NCI-H1694 treated with DMSO at 0.1 percent for 48 hours (cell line): ENCODE measurements at places on chromosomes 3 and 15.
A peak's percentile ranks its signal among the peaks of the same experiment; 100 is the strongest.

DNA sequence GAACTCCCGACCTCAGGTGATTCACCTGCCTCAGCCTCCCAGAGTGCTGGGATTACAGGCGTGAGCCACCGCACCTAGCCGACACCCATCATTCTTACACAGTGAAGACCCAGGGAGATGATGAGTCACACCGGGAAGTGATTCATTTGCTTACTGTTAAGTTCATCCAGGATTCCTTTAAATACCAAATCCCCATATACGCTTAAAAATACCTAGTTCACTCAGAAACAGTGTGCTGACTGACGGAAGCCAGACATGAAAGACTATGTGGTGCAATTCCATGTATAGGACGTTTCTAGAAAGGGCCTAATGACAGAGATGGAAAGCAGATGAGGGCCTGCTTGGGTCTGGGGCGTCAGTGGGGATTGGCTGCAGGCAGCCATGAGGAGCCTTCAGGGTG is 75.2 kb downstream of the APBA2 start:
- no peak for DNase-seq

DNA sequence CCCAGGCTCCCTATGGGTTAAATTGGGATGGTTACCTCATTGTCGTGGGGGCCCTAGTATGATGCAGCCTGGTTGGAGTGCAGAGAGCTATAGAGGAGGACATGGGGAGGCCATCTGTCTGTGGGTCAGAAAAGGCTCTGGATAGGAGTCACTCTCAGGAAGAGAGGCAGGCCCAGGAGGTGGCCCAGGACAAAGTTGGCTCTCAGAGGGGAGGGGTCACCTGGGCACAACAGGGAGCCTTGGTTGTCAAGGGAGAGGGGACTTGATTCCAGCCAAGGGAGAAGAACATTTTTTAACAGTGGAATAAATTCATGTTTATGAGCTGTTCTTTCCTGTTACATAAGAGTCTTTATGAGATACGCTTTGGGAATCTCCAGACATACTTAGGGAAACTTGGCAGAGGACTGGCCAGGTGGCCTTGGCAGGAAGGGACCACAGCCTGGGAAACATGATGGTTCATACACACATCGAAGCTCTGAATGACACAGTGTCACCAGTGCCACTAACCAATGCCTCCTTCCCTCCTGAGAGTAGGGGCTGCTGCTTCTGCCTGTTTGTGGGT is 27.5 kb upstream of the LCTL start:
- no peak for DNase-seq

GRCh38 chr15:85831415-85832113 is 36.8 kb upstream of the KLHL25 start:
- peak; percentile 73 for DNase-seq

GRCh38 chr15:43107751-43108150 is 1.9 kb upstream of the UBR1 start:
- no peak for DNase-seq

GRCh38 chr3:109057616-109058015 is 60.3 kb downstream of the MORC1 start:
- no peak for DNase-seq

DNA sequence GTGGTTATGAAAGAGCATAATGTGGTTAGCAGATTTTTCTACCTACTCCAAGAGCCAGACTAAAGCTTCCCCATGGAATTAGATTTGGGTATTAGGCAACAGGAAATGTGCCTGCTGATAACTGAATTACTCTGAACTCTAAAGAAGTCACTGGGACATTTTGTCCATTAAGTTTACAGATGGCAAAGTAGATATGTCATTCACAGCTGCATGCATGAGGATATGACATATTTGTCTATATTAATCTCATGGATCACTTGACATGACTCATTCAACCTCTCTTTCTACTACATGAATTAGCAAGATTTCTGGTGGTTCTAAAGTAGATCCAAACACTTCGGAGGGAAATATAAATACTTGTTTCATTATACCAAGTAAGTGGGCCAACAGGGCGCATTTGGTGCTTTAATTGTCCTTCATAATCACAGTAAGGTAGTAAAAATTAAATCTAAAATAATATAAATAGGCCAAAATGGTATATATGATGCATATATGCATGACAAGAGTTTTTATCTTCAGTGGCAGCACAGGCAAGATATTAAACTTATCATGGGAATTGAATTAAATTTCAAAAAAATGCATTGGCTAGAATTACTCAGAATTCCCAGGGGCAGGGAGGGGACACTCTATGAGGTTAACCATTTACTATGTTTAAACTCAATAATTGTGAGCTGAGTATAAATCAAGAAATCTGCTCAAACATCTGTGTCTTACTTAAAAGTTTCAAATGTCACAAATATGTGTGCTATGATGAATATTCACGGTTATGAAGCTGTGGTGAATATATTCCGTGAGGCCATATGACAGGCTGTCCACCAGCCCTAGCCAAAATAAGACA is 365.3 kb upstream of the KCNMB2 start:
- no peak for DNase-seq

DNA sequence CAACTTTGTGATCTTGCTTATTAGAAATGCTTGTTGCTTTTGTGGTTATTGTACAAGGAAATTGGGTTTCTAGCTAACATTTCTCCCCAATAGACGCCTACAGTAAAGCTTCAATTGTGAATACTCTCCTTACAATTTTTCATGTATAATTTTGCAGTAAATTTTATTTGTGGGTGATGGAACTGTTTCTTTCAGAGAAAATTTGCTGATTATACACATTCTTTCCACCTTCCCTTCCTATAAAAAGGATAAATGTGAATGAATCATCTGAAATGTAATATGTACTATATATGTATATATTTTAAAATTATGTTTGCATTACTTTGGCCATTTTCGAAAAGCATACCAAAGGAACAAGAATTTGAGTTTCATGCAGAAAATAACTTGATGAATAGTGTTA is 162.7 kb upstream of the CRBN start:
- DNase-seq = no peak

DNA sequence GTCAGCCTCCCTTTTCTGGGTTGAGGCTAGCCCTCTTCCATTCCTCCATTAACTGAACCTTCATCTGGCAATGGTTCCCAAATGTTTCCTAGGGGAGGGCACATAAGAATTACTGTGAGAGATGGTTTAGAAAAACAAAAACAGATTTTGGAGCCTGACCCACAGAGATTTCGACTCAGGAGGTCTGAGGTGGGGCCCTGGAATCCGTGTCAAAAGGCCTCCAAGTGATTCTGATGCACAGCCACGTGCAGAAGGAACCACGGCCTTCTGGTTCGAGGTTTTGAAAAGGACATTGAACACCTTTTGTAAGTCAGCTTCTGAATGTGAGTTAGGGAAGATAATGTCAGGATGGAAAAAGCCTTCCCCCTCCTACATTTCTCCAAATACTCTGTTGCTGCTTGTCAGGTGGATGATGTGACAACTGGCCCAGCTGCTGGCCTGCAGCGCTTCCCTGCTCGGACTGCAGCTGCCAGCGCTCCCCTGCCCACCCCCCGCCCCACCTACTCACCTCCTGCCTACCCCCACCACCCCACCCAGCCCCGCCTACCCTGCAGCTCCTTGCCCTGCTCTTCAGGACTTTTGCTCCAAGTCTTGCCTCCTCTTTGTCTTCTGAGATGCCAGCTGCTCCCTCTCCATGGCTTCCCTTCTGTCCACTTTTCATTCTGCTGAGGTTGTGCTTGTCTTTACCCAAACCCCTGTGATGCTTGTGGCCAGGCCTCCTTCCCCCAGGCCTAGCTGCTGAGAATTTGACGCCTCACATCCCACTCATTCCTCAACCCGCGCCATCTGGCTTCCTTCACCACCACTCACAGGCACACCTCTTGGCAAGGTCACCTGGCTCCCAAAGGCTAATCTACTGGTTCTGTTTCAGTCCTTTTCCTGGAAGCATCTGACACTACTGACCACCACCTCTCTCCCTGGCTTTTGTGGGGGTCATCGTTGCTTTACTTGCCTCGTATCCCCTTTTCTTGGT is 6.6 kb downstream of the EHD4 start:
- no peak for DNase-seq

GRCh38 chr3:130462089-130462488 is 54.9 kb upstream of the COL6A6 start:
- no peak for DNase-seq

- no peak for DNase-seq
Measured at GRCh38 chr3:124974691-124975090, 40.1 kb upstream of the MUC13 start.

DNA sequence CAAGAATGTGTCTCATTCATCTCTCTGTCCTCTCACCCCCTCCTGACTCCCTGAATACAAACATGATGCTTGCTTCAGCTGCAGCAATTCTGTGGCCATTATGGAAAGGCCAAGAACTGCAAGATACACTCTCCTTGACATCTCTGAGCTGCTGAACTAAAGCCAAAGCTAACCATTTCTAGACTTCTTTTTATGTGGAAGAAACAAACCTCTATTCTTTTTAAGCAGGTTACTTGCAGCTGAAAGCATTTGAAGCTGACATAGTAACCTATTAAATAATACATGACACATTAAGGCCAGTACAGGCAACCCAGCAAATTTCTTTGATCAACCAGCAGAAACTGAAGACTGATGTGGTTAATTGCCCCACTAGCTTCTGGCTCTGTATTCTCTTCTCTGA is 17.5 kb downstream of the FHIT start:
- DNase-seq = no peak

DNA sequence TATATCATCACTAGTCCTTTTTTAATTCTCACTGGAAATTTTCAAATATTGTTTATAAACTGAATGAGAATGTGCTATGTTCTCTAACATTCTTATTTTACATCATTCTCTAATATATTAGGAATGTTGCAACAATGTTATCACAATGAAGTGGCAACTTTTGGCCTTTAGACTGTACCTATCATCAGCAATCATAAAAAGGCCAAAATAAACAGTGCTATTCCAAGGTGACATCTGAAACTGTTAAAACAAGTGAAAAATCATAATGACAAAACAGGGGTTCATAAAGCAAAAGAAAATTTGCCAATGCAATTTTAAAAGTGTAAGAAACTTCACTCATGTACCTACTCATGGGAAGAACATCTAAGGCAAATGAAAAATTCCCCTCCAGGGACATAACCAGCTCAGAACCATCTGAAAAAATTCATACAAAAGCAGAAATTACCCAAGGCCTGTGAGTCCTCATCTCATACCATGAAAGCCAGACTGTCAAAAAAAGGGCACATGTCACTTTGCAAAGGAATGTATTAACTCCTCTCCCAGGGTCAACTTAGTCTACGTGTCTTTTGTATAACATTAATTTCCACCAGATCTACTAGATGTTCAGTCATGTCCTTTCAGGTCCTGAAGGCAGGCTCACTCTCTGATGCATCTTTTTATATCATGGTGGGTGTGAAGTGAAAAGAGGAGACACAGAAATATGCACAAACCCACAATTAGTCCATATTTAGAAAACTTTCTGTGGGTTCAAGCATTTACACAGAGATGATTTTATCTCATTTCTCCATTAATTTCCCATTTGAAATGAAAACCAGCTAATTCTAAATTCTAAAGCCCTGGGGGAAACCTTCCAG is 211.9 kb downstream of the CBLB start:
- no peak for DNase-seq

- DNase-seq = no peak
Measured at GRCh38 chr3:16069149-16069922, 105.1 kb upstream of the GALNT15 start.

DNA sequence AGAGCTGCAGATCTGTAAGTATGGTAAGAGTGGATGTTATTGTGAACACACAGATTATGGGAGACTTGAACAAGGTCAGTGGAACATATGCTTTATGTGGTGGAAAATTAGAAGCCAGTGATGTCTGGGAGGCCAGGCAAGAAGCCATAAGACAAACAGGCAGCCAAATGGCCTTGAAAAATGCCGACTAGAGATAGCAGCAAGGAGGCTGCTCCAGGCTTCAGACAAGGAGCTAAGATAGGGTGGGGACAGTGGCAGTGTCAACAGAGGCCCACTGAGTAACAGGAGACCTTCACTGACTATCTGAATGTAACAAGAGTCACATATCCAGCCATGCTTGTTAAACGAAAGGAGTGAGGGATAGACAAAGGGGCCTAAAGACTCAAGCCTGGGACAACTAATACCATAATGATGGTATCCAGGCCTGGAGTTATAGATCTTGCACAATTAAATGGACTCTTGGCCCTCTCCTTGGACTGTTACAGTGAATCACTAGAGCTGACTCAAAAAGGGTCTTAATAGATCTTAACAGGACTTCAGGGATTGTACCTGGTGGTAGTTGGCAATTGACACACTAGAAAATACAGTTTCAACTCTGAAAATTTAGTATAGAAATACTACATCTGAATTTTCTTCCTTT is 50.6 kb downstream of the CFAP20DC start:
- DNase-seq = no peak

GRCh38 chr3:124391774-124392173 is 338.5 kb upstream of the UMPS start:
- DNase-seq = no peak

GRCh38 chr3:8631661-8632060 is 12.9 kb downstream of the SSUH2 start:
- no peak for DNase-seq

DNA sequence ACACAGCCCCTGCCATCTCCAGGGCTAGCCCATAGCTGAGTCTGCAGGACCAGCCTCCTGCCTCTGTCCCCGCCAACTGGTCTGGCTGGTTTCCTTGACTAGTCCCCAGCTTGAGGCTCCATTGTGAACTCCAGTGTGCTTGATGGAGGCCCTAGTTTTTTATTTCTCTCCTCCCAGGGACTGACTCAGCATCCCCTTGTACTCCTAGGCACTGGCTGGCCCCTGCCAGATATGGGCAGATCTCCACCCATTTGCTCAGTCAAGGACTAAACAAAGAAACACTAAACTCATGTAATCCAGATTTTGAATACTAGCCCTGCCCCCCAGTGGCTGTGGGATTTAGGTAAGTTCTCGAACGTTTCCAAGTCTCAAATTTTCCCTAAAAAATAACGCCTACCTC is 415.4 kb upstream of the RORA start:
- no peak for DNase-seq

GRCh38 chr3:130093741-130094391 is 12.2 kb downstream of the ALG1L2 start:
- no peak for DNase-seq

DNA sequence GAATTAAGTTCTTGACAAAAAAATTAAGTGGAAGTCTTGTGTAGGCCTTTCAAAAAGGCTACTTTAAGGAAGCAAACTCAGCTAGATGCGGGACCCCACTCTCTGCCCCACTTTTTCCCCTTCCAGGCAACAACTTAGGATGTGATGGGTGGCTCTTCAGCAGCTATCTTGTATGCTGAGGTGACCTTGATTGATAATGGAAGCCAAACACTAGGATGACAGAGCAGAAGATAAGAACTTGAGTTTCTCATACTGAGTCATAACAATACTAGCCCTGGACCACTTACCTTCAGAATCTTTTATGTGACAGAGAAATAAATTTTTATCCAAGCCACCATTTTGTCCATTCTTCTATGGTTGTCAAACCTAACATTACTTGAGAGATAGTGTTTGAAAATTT is 16.1 kb downstream of the PDCD10 start:
- no peak for DNase-seq
